ENCODE measurements at places on chromosomes 12 and 14.

DNA sequence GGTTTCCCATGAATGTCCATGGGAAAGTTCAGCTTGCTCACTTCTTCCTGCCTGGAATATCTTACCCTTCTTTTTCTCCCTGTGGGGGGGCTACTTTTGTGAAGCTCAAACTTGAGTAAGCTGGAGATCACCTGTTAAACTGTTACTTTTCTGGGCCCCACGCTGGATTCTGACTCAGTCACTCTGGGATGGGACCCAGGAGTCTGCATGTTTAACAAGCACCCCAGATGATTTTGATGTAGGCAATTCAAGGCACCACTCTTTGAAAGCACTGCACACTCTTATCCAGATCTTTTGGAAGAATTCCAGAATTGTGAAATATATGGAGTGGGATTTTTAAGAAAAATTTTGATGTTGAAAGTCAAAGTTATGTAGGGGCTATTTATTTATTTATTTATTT is 46.3 kb upstream of the IGF1 start:
- no peak for DNase-seq

DNA sequence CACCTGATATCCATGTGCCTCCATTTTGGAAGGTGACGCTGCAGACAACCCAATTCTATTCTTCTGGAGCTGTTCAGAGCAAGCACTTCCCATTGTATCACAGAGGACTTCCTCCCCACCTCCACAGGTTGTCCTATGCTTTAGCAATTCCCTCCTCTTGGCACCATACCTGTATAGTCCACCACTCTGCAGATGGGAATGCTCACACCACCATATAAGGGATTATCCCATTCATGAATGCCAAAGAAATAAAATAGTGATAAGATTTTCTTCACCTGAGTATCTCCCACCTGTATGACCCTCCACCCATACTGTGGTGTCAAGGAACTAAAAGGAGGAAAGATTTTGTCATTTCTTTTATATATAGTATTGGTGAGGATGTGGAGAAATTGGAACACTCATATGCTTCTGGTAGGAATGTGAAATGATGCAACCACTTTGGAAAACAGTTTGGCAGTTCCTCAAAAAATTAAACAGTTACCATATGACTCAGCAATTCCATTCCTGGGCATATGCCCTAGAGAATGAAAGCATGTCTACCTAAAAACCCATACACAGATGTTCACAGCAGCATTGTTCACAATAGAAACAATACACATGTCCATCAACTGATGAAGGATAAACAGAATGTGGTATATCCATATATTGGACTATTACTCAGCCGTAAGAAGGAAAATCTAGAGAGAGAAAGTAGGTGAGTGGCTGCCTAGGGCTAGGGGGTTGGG is 75.2 kb downstream of the FIGNL2 start:
- no peak for DNase-seq

DNA sequence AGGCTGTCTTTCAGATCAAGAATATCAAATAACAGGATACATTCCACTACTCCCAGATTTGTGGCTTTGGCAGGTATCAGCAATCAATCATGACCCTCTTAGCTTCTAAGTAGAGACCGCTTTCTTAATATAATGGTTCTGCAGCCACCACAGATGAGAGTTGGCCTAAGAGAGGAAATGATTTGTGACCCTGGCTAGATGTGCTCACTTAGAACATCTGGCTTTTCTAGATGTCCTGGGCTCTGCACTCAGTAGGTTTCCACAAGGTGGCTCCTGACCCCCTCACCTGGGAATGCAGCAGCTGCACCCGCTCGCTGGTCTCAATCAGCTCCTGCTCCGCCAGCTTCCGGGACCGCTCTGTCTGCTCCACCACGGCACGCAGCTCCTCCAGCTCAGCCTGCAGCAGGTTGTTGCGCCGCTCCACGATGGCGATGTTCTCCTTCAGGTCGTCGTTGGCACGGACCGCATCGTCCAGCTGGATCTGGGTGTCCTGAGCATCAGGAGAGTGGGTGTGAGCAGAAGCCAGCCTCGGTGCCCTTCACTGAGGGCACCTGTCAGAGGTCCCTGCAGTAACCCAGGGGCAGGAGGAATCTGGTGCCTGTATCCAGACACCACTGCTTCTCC is 8.9 kb downstream of the CMTM5 start:
- DNase-seq, result no peak

GRCh38 chr14:25048170-25049016 is 1.6 kb downstream of the STXBP6 start:
- DNase-seq, result no peak

DNA sequence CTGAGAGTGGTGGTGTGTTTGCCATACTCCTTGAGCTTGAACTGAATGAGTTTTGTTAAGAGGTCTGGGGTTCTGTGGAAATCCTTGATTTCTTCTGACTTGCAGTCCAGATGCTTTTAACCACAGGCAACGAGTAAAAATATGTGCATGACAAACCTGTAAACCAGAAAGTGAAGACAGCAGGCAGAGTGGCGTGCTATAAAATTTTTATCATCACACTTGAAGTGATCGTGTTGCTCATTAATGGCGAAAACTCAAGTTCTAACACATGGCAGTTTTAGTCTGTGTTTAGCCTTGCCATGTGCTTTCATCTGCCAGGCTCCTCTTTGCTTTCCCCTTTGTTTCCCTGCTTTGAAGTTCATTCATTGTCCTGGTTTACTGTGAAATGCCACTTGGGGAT is 28.0 kb downstream of the TXNRD1 start:
- DNase-seq, result peak; percentile 43
